Fibroblast of skin of scalp (primary cell): ENCODE measurements at places on chromosomes 4 and X.

- DNase-seq = no peak
Observed at GRCh38 chr4:167934216-167934615, 158.1 kb upstream of the ANXA10 start.

- DNase-seq = no peak
Observed at GRCh38 chr4:158933236-158933635, 164.4 kb downstream of the FNIP2 start.

GRCh38 chrX:27735914-27736313 is 71.9 kb upstream of the MAGEB10 start:
- DNase-seq = no peak

DNA sequence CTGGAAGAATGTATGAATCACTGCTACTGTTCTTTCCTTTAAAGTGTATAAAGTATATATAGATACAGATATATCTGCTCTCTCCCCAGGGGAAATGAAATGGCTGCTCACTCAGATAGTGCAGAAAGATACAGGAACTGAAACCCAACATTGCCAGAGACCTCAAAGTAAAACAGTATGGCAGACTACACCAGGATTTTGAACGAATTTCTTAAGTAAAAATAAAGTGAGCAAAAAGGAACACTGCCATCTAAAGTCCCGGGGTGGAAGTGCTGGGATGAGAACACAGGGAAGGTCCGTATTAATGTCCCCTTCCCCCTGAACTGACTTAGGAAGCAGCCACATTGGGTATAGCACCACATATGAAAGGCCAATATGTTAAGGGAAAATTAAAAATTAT is 93.4 kb downstream of the TMA16 start:
- DNase-seq = peak; percentile 17

GRCh38 chr4:14222377-14223029 is 595.0 kb upstream of the BOD1L1 start:
- peak; percentile 2 for DNase-seq

GRCh38 chrX:132984058-132984650 is 25.7 kb upstream of the HS6ST2 start:
- DNase-seq = no peak

GRCh38 chr4:38021751-38022150 is 61.6 kb downstream of the PTTG2 start:
- no peak for DNase-seq

GRCh38 chrX:108641589-108642272 is 94.6 kb downstream of the IRS4 start:
- DNase-seq = no peak

- no peak for DNase-seq
Observed at GRCh38 chr4:61292322-61292721, 92.2 kb downstream of the ADGRL3 start.

- no peak for DNase-seq
Observed at GRCh38 chr4:105683038-105683437, 25.5 kb downstream of the INTS12 start.

DNA sequence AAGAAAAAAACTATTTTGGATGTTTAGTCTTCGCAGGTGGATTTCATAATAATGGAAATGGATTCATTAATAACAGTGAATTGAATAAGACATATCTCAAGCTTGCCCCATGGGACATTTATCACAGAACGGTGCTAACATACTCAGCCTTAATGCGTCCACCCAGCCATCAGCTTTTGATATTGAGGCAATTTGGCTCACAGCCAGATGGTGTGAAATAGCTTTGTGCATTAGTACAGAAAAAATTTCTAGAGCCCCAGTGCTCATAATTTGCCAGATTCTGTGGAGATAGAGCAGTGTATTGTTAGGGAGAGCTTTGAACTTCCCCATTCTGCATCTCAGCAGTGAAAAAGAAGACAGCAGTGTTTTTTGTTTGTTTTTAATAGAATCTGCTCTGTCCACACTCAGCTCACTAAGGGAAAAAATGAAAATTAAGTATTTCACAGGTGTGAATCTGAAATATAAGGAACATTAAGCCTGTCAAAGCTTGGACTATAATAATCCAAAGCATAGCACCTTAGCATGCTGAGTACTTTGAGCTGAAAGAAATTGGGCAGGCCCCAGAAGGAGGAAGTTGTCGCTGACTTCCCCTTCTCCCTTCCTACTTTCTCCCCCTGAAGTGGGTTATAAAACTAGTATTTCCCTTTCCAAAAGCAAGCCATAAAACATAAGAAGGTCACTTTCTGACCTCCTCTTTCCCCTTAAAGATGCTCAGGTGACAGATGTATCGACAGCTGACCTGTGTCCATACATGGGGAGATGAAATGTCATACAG is 295.8 kb downstream of the MAGEB5 start:
- no peak for DNase-seq

GRCh38 chr4:114964026-114964425 is 149.4 kb downstream of the NDST4 start:
- DNase-seq = no peak

- no peak for DNase-seq
Observed at GRCh38 chrX:39693298-39693697, 404.5 kb downstream of the BCOR start.

DNA sequence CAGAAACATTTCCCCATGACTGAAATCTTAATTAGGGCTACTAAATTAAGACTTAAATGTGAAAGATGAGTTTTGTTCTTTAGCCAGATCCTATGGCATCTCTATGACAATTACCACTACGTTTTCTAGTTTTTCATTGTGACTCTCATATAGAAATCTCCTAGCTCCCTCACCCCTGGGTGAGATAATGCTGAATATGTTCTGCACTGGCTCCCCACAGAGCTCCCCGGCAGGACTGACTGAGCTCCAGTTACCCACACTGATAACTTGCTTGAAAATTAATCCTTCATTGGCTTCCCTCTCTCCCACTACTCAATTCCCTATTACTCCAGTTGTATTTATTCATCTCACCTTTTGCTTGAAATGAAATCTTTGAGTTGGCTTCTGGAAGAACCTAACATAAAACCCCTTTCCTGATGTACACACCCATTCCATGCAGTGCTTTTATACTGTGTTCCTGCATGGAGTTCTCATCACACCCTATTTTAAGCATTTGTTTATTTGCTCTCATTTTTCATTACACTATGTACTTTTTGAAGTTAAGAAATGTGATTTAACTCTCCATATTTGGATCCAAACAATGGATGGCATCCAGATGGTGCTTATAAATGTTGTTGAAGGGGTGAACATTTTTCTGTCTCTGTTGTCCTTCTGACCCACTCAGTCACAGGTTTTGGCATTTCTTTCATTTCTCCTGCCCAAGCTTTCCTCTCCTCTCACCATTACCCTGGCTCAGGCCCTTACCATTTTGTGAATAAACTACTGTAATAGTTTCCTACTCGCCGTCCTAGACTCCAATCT is 623.4 kb downstream of the SPRY1 start:
- DNase-seq = no peak

- peak; percentile 5 for DNase-seq
Observed at GRCh38 chrX:57607295-57608187, 15.7 kb downstream of the ZXDB start.

GRCh38 chr4:107192601-107193000 is 156.5 kb upstream of the DKK2 start:
- no peak for DNase-seq

DNA sequence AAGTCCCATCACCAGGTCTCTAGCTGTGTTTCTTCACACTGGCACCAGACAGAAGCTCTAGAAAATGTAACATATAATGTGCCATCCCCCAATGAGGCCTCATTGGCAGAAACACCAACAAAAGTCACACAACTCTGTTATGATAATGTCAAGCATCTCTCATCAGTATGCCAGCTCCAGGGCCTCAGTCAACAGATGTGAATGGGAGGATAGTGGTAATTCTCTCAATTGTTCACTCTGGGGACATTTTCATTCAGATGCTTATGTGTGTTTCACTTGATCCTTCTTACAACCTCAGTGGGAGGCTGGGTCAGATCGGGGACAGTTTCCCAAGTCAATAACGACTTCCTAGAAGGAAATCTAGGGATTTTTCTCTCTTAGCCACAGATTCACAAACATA is 57.5 kb upstream of the SCOC start:
- DNase-seq = no peak

DNA sequence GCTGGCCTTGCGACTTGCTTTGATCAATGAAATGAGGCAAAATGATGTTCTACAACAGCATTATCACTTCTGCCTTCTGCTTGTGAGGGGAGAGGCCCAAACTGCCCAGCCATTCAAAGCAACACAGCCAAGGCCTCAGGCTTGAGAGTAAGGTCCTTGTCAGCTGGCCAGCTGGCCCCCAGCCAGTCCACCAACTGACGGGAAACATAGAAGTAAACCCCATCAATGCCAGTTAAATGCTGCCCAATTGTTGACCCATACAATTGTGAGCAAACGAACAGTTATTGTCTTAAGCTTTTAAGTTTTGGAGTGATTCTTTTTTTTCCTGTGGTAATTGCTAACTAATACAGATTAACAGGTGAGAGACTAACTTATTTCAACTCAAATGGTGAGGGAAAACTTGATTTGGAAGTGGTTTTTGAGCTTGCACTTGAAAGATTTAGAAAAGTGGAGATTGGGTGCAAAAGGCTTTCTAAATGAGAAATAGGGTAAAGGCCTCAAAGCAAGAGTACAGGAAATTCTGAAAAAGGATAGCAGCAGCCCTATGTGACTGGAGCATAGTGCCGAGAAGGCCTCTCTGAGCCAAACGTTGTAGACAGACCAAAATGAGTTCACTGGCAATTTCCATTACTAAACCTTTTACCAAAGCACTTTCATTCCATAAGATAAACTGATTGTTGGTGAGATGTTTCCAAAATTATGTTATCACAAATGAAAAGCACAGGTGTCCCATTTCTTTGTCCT is 66.9 kb downstream of the ARHGEF38 start:
- DNase-seq = no peak

- no peak for DNase-seq
Observed at GRCh38 chr4:170743633-170744032, 653.9 kb upstream of the AADAT start.

DNA sequence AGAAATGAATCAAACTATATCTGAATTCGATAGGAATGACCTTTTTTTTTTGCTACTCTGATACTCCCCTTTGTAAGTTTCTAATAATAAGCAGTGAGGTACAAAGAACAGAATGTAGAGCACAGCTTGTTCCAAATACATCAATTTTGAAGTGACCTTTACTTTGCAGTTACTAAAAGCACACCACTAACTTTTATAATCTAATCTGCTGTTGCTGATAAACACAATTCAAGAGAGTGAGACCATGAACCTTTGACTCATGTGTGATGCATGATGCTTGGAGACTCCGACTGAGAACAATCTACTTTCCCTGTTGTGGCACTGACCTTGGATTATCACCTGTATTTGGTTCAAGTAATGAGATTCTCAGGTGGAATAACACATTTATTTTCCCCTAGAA is 91.6 kb upstream of the GNPDA2 start:
- DNase-seq = no peak

DNA sequence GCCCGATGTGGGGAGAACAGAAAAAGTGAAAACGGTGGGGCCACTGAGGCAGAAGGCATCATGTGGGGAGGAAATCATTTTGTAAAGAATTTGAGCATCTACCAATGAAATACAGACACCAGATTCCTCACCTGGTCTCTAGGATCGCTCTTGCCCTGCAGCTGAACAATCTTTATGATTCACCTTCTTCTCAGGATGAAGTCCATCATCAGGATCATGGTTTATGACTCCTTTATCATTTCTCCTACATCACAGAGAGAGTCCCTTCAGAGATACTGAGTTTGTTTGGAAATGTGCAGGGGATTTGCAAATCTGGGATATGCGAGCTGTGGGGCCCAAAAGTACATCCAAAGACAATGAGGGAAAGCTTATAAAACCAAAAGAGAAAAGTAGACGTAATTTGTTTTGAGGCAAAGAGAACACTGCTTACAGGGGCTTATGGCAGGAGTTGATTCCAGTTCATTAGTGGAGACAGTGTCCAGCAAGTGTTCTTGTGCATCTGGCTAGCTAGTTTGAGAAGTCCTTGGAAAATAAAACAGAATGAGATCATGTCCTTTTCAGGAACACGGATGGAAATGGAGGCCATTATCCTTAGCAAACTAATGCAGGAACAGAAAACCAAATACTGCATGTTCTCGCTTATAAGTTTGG is 15.3 kb upstream of the ANXA5 start:
- DNase-seq = no peak

- DNase-seq = no peak
Observed at GRCh38 chr4:17552427-17552826, 24.6 kb upstream of the LAP3 start.

DNA sequence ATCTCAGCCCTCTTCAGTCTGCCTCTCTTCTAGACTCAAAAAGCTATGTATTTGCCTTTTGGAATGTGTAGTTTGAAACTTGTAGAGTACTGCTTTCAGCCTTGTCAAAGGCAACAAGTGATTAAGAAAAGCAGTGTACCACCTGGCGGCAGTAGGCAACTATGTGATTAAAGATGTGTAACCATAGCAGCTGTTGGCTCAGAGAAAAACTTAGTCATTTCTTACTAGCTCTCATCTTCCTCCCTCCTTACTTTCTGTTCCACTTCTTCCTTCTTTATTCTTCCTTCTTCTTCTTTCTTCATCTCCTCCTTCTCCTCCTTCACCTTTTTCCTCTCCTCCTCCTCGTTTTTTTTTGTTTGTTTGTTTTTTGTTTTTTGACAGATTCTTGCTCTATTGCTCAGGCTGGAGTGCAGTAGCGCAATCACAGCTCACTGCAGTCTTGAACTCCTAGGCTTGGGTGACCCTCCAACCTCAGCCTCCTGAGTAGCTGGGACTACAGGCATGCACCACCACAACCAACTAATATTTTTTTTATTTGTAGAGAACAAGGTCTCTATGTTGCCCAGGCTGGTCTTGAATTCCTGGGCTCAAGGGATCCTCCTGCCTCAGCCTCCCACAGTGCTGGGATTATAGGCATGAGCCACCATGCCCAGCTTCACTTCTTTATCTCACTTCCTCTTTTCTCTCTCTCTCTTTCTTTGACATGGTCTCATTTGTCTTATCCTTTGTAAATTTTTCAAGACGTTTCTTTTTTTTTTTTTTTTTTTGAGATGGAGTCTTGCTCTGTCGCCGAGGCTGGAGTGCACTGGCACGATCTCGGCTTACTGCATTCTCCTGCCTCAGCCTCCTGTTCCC is 32.6 kb downstream of the ABHD18 start:
- DNase-seq = peak; percentile 5

DNA sequence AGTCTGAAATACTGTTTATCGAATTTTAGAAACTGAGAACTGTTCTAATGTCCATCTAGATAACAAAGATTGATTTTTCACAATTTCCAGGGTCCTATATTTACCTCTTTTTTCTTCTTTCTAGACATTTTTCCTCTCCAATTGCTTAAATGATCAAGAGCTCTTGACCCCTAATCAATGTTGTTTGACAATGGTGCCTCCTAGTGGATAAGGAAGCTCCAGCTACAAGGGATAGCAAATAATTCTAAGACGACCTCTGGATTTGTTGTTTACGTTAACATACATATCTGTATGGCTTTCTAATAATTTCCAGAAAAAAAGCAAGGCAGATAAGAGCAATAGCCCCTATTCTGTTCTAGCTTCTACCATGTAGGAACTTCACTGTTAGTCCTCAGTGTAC is 35.8 kb downstream of the GPR82 start:
- peak; percentile 36 for DNase-seq
